Ovary (tissue), 10 donors: ENCODE measurements at places on chromosomes 16 and 17. TPM values are rescaled to one million over a fixed set of nuclear protein-coding genes. Genes with fewer than 3 reads are reported as not detected.

Gene DHRS7C
- total RNA-seq: not detected

Gene SDR42E1
- total RNA-seq: 0.57 TPM

Gene MT4
- total RNA-seq: not detected

Gene DOC2B
- total RNA-seq: 4.1 TPM

Gene GLG1
- 148 TPM for total RNA-seq

Gene KRT25
- not detected for total RNA-seq

- H3K27ac ChIP-seq: no peak overlapping the region
- H3K4me3 ChIP-seq: no peak overlapping the region
- H3K36me3 ChIP-seq: no peaks in the 10 kb centered on the region
- DNase-seq: no peak
- no peaks in the 10 kb centered on the region for H3K4me1 ChIP-seq
- no peaks in the 10 kb centered on the region for H3K27me3 ChIP-seq
Measured at GRCh38 chr16:48326915-48327314, 58.3 kb downstream of the SIAH1 start.

DNA sequence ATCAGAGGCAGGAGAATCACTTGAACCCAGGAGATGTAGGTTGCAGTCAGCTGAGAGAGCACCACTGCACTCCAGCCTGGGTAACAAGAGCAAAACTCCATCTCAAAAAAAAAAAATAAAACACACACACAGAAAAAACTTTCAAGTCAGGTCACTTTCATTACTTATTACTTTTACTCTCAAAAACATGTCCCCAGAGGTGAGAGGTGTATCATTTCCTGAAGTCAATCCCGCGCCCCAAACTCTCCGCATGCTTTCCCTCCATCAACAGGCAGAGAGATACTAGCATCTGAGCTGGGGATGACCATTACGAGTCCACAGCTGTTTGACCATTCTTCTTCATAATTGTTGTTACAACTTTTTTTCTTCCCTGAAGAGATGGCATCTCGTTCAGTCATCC, 48.7 kb downstream of the YWHAE start:
- no peaks in the 10 kb centered on the region for H3K27me3 ChIP-seq
- no peak for DNase-seq
- no peak overlapping the region for H3K27ac ChIP-seq
- H3K4me1 ChIP-seq: peaks cover 1% of the 10 kb centered on the region
- H3K4me3 ChIP-seq: no peak overlapping the region

GRCh38 chr16:88857728-88858339, 907 bp downstream of the TRAPPC2L start:
- peak overlapping the region; percentile 75 for H3K4me3 ChIP-seq
- no peak overlapping the region for H3K27ac ChIP-seq
- peak; percentile 73 for DNase-seq
- H3K27me3 ChIP-seq: no peaks in the 10 kb centered on the region

GRCh38 chr17:81468111-81468769, 44.4 kb downstream of the ACTG1 start:
- no peaks in the 10 kb centered on the region for H3K27me3 ChIP-seq
- peaks cover 7% of the 10 kb centered on the region for H3K4me1 ChIP-seq
- no peak overlapping the region for H3K4me3 ChIP-seq
- DNase-seq: no peak

DNA sequence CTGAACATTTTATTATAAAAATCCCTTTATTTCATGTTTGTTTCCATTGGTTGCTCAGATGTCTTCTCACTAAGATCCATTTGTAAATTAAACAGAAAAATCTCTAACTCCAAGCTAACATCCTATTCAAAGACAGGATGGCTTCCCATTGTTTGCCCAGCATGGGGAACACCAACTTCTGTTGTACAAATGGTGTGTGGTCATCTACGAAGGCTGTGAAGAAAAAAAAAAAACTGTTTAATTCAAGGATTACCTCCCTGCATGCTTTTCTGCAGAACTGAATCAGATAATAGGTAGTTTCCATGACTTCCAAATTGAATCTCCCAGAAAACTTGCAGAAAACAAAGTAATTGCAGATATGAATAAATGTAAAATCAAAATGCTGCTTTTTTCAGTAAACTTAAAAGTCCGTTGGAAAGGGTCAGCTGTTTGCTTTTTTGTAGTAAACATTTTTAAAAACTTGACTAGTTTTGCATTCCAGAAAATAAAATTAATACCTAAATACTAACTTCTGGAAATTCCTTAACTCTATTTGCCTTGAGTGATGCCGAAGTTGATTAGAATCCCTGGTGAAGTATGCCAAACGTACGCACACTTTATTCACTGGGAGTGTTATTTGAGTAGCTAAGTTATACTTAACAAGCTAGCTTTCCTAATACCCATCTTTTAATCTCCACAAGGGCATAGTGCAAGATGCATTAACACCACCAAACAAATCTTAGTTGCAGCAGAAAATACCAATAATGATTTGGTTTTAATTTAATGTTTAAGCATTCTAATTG, 7.7 kb downstream of the SALL1 start:
- H3K27ac ChIP-seq: no peak overlapping the region
- no peaks in the 10 kb centered on the region for H3K27me3 ChIP-seq
- H3K36me3 ChIP-seq: no peaks in the 10 kb centered on the region
- no peak overlapping the region for H3K4me3 ChIP-seq

GRCh38 chr16:73124097-73124652, 76.2 kb upstream of the ZFHX3 start:
- no peak overlapping the region for H3K27ac ChIP-seq
- no peak for DNase-seq
- no peaks in the 10 kb centered on the region for H3K27me3 ChIP-seq
- H3K4me1 ChIP-seq: peaks cover 2% of the 10 kb centered on the region
- no peak overlapping the region for H3K4me3 ChIP-seq

- no peaks in the 10 kb centered on the region for H3K27me3 ChIP-seq
- no peak overlapping the region for H3K27ac ChIP-seq
- no peaks in the 10 kb centered on the region for H3K36me3 ChIP-seq
- DNase-seq: no peak
Measured at GRCh38 chr16:56294579-56294978, 103.3 kb downstream of the GNAO1 start.

GRCh38 chr17:29129731-29130130, 50.5 kb downstream of the MYO18A start:
- peaks cover 4% of the 10 kb centered on the region for H3K4me1 ChIP-seq
- DNase-seq: no peak
- H3K27ac ChIP-seq: no peak overlapping the region
- H3K27me3 ChIP-seq: no peaks in the 10 kb centered on the region

DNA sequence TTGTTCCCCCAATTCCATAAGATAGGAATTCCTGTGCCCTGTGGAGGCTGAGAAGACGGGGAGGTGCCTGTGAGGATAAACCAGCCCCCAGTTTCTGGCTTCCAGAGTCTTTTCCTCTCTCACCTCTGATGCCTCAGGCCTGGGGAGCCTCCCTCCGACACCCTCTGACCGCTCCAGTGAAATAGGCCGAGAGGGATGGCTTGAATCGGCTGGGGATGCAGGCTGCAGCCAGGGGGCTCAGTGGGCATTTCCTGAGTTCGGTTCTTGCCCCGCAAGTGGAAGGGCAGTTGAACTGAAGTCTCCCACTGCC, 339.4 kb downstream of the SEC14L1 start:
- DNase-seq: no peak
- H3K36me3 ChIP-seq: no peaks in the 10 kb centered on the region
- H3K4me3 ChIP-seq: no peak overlapping the region
- H3K4me1 ChIP-seq: peaks cover 51% of the 10 kb centered on the region
